Right ventricle myocardium inferior (tissue), 1 donor: ENCODE measurements at places on chromosomes 1 and 21.
A peak's percentile ranks its signal among the peaks of the same experiment; 100 is the strongest.

GRCh38 chr1:151553659-151554058, 13.6 kb downstream of the TUFT1 start:
- no peak for DNase-seq

GRCh38 chr1:230464671-230465070, 38.5 kb upstream of the PGBD5 start:
- no peak for DNase-seq

- no peak for DNase-seq
These were observed 13.2 kb downstream of the HMGB4 start for GRCh38 chr1:33876970-33877650.

GRCh38 chr1:192807211-192808162, 1.4 kb upstream of the RGS2 start:
- DNase-seq = no peak

DNA sequence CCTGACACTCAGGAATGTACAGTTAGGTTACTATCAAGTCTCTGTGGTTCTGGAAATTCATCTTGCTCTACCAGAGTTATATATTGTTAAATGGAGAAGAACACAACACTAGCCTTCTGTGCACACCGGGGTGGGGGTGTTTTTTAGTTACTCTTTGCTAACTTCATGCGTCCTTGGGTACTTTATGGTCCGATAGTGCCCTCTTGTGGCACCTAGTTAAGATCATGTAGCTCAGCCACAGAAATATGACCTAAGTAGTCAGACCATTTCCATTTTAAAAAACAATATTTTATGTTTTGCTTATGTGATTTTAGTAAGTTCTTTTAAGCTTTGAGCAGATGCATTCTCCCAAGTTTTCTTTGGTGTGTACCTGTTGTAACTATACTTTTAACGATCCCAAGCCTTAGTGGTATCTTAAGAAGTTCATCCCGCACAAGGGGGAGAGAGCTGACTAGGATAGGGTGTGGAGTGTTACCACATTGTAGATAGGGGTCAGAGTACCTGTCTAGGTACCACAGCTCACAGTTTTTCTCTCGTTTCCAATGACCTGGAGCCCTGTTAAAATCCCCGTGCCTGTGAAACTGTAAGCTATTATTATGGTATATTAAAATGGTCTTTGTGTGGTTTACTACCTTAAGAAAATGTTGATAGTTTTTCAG, 20.6 kb upstream of the SH3D21 start:
- no peak for DNase-seq

DNA sequence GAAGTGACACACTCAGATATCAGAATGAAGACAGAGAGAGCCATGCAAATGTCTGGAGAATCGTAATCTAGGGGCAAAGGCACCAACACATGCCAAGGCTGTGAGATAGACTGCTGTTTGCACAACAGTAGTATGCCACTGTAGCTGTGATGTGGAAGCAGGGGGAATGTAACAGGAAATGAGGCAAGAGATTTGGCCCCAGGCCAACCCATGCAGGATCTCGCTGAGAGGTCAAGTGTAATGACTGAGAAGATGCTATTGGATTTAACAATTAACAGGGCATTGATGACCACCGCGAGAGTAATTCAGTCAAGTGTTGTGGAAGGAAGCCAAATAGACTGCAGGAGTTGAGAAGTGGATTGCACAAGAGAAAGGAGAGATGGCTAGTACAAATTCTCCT, 107.3 kb upstream of the ST6GALNAC5 start:
- no peak for DNase-seq

DNA sequence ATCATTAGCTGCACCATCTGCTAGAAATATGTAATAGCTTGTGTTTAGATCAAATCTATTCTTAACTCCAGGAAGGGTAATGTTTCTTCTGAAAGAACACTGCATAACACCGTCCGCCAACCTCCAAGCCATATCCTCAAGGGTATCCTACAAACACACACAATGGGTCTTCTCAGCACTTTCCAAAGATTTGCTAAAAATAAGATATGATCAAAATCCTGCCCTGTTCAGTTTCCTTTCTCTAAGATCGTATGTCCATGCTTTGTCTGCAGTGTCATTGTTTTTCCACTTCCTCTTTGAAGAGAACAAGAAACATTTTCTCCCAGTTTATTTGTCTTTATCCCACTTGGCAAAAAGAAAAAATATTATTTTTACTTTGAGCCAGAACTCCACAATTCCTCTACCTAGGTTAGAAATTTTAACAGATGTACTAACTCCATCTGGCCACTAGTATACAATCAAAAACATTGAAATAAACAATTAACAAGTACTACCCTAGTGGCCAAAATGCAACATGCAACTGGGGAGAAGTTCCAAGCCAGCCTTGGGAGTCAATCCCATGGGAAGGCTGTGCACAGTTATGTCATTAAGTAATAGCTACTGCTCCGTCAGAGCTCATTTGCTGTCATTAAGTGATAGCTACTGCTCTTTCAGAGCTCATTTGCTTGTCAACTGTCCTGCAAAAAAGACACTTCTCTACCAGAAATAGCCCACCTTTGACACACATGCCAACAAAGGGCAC, 37.8 kb downstream of the FRRS1 start:
- DNase-seq = no peak

DNA sequence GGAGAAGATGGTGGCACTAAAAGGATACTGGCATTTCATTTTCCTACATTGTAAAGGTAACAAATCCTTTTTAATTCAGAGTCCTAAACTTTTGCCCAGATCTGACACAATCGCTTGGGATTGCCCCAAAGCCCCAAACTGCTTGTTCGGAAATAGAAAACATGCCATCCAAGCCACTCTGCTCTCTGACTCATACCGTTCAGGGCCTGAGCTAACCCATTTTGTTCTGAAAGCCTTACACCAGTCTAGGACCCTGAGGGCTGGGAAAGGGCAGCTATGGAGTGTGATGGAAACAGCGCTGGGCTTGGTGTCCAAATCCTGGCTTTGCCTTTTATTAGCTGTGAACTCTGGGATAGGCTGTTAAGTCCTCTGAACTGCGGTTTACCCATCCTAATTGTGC, 159.4 kb upstream of the UBE2U start:
- no peak for DNase-seq

- peak; percentile 85 for DNase-seq
These were observed 48.0 kb upstream of the SLC19A1 start for GRCh38 chr21:45590246-45590725.

DNA sequence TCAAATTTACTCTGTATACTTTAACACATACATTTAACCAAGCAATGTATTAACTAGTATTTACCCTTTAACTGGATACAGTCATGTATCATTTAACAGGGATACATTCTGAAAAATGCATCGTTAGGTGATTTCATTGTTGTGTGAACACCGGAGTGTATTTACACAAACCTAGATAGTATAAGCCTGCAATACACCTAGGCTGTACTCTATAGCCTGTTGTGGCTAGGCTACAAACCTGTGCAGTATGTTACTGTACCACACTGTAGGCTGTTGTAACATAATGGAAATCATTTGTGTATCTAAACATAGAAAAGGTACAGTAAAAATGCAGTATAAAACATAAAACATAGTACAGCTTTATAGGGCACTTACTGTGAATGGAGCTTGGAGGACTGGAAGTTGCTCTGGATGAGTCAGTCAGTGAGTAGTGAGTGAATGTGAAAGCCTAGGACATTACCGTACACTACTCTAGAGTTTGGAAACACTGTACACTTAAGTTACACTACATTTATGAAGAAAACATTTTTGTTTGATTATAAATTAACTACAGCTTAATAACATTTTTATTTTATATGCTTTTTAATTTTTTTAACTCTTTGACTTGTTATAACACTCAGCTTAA, 21.3 kb downstream of the RGS4 start:
- DNase-seq = no peak

DNA sequence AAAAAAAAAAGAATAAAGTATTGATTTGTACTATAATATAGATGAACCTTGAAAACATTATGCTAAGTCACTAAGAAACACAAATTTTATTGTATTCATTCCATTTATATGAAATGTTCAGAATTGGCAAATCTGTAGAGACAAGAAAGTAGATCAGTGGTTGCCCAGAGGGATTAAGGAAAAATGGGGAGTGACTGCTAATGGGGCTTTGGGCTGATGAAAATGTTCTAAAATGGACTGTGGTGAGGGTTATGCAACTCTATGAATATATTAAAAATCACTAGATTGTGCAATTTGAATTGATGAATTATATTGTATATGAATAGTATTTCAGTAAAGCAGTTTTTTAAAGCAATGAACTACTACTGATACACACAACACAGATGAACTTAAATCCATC, 10.0 kb downstream of the GDAP2 start:
- DNase-seq = no peak

DNA sequence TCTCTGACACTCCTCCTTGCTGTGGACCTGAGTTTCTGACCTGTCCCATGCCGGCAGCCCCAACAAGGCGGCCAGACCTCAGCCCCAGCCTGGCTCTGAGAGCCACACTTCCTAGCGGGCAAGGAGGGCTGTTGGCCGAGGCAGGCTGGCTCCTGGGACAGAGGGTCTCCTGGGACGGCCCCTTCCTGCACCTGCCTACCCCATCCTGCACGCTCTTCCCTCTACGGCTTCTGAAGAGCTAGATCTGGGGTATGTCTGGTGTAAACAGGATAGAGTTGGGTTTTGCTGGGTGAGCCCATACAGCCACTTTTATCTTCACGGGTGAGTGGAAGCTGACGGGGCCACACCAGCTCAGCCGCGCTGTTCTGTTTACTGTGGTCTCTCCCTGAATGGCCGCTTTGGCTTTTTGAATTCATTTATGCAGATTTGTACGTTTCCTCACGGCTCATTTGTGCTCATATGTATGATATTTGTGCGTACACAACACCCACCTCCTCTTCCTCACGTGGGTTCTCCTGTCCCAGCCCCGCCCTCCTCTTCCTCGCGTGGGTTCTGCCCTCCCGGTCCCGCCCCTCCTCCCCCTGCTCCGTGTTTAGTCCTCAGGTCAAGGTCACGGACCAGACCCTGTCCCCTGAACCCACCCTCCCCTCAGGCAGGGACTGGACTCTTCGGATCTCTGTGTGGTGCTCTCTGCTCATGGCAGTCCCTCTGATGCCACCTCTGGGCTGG, 34.7 kb upstream of the POFUT2 start:
- DNase-seq = peak; percentile 37

DNA sequence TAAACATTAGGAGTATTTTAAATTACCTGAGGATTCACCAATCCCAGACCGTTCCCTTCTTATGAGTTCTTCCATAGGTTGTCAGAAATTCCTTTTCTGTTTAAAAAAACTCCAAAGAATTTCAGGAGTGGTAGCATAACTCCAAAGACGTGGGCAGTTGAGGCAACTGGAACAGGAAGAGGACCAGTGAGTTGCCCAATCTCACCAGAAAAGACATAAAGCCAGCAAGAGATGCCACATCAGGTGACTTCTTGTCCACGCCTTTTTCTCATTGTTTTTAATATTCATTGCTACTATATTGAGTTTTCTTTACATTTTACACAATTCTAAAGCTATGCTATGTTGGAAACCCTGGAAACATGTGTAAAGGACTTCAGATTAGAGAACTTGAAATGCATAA, 88.1 kb upstream of the JAK1 start:
- DNase-seq = no peak

GRCh38 chr21:36692835-36693488, 6.0 kb upstream of the SIM2 start:
- DNase-seq = no peak

DNA sequence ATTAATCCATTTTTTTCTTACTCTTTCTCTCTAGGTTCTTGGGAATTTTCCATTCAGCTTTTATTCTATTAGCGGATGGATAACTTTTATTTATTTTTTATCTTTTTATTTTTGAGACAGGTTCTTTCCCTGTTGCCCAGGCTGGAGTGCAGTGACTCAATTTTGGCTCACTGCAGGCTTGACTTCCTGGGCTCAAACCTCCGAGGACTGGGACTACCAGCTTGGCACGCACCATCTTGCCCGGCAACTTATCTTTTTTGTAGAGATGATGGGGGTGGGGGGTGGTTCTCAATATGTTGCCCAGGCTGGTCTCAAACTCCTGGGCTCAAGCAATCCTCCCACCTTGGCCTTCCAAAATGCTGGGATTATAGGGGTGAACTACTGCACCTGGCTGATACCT, 36.1 kb upstream of the CHIT1 start:
- DNase-seq = no peak

DNA sequence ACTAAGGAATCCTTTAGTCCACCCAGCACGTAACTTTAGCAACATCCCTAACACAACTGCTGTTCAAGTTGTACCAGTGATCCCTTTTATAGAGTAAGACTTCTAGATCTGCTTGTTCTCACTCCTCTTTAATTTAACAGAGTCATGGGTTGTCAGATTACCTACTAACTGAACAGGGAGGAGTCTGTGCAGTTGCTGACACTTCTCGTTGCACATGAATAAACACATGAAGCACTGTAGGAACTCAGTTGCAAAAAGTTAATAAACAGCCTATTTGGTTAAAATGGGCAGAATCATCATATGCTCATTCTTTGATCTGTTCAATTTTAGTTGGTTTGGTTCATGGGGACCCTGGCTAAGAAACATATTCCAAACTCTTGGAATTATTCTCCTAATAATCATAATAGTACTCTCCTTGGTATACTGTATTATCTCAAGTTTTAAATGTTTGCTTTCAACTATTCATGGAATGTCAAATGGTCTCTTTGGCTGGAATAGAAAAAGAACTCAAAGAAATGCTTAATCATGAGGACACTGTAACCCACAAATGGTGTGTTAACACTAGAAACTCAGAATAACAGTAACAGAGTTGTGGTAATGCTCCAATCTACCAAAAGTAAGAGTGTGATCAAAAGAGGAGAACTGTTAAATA, 15.6 kb downstream of the PLPPR5 start:
- DNase-seq = no peak

DNA sequence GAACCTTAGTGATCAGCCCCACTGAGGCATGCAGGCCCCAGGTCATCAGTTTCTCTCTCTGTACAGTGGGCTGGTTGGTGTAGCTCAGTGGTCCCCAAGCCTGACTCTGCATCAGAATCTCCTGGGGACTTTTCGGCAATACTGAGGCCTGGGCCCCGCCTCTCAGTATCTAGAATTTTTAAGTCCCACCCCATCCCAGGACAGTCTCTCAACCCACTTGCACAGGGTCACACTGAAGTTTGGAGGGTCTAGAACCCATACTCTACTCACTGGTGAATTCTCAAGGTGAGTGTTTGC, 216.4 kb downstream of the MATN1 start:
- DNase-seq = no peak

DNA sequence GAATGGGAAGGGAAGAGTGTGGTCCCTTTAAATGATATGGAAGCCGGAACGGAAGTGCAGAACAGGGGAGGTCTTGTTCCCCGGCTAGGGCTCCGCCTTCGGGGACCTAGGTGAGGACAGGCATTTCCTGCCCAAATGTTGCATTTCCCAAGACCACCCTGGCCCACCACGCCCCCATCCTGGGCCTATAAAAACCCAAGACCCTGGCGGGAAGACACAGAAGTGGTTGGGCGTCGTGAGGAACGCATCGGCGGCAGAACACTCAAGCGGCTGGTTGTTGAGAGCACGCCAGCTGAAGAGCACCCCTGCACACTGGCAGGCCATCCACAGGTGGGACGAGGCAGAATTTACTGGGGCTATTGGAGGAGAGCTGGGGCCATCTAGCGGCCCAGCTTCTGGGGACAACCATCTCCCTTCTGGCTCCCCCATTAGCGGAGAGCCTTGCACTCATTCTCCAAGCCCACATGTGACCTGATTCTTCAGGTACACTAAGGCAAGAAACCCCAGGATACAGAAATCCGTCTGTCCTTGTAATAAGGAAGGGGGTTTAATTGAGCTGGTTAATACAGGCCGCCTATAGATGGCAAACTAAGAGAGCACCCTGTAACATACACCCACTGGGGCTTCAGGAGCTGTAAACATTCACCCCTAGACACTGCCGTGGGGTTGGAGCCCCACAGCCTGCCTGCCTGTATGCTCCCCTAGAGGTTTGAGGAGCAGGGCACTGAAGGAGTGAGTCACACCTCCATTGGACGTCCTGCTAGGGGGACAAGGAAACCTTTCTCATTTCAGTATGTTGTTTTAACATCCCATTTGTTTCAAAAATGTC, 1327.9 kb downstream of the BRINP3 start:
- no peak for DNase-seq
